ENCODE measurements at places on chromosomes 12 and 14.

DNA sequence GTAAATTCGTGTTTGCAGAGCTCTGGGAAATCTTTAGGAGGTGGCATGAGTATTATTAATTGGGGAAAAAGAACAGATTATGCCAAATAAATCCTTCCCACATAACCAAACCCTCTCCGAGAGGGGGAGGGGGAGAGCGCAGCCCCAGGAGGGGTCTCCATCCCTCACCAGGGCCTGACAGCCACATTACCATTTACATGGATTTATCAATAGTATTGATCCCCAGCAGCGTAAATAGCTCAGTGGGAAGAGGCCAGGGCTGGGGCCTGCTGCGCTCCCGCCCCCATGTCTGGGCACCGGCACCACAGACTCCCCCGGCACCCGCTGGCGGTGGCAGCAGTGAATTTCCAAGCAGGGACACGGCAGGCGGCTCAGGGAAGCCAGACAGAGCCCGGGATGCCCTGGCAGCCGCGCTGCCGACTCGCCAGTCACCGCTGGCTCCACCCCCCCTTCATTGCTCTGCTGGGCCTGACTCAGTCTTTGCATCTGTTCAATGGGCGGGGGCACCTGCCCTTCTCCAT is 2.4 kb downstream of the NCOR2 start:
- DNase-seq: no peak

DNA sequence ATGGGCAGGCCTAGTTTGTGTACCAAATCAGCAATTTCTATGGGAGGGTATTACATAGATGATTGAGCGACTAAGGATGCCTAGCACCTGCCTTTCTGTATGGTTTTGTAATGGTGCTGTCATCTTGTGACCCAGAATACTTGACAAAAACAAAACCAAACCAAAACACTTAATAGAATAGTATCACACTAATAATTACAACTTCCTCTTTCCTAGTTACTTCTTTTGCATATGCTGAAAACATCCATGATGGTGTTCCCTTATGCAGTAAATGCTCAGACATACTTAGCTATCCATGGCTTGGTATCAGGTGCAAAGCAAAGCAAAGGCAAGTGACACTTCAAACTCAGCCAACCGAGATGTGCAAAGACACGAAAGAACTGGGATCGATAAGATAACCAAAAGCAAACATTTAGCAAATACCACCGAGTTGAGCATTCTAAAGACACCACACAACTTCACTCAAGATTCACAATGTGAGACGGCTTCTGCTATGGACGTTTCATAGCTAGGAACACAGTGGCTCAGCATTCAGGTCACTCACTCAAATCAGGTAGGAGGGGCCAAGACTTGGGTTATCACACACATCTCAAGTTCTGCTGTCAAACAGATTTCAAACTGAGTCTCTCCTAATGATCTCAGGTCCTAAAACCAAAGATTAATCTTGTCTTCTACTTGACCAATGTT is 24.3 kb downstream of the PPP1CC start:
- no peak for DNase-seq

- no peak for DNase-seq
These were observed 257.8 kb upstream of the BTG1 start for GRCh38 chr12:92403210-92404175.

GRCh38 chr14:99026471-99026870 is 245.5 kb downstream of the BCL11B start:
- no peak for DNase-seq

GRCh38 chr12:68610370-68611093 is at the start of gene RAP1B:
Gene RAP1B, plus strand, starts transcription at chr12:68610899. Its CDS starts 37,826 bp downstream, at chr12:68648725.
- peak; percentile 84 for DNase-seq

GRCh38 chr14:97920201-97920600 is 1123.0 kb downstream of the VRK1 start:
- no peak for DNase-seq

DNA sequence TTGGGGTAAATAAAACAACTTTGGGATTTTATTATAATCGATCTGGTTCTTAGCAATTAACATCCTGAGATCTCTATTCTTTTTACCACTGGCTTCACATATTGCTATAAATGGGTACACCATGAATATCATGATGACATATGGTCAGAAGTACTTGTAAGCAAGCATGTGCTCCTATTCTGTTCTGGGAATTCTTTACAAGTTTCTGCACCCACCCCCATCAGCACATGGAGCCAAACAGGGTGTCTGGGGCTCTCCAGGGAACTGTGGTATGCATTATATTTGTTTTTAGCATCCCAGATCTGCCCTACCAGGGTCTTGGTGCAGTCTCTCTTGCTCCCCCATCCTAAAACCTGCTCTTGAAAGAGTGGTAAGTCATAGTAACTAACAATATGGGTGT is 31.3 kb downstream of the DMAC2L start:
- no peak for DNase-seq

DNA sequence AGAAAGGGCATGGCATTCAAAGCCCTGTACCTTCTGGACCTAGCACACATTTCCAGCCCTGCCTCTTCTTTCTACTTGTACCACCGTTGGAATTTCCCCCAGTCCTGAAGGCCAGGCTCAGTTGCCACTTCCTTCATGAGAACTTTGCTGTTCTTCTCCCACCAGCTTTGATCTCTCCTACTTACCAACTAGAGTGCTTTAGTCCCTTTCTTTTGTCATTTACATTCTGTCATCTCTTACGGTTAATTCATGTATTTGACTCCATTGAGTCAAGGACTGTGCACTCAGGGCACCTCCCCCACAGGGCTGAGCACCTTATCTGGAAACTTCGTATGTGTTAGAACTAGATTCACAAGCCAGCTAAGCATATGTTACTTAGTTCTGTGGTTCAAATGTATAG is 26.3 kb downstream of the BICDL1 start:
- no peak for DNase-seq

DNA sequence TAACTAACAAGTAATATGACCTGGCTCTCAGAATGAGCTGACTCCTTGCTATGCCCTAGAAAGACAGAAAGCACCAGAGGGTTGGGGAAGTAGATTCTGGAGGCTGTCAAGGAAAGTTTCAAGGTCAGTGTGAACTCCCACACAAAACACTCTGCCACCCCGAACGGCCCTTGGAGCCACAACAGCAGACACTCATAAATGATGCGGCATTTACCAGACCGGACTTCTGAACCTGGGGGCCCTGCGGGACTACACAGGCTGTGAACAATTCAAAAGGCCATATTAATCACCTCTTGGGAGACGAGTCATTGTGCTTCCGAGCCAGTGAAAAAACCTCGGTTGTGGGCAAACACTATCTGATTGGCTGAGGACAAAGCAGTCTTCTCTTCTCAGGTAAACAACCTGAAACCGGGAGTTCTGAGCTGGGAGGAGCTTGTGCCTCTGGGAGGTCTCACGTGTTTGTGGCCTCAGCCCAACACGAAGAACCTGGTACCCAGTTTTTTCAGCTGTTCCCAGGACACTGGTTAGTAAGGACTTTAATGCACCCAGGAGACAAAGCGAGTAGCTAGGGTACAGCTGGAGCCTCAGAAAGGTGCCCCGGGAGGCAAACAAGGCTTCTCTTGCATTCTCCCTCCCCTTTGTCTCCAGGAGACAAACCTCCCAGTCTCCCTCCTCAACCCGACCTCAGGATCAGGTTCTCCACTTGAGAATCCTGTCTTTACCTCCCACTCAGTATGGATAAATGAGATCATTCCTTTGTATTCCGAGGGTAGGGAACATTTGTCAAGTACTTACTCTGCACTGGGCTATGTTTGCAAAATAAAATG is 35.3 kb downstream of the VWF start:
- no peak for DNase-seq

DNA sequence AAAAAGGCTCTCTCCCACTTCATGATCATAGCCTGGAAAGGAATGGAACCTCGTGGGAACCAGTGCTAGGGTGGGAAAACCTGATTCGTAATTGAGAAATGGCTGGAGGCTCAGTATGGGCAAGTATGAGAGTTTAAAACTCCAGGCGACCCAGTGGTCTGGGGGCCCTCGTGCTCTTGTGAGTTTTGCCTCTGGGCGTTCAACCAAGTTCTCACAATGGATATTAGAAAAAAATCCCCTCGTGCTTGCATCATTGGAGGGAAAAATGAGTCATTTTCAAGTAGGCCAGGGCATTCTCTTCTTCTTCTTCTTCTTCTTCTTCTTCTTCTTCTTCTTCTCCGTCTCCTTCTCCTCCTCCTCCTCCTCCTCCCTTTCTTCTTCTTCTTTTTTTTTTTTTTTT is 39.0 kb downstream of the GPR68 start:
- no peak for DNase-seq

- DNase-seq: no peak
These were observed 72.4 kb downstream of the IQSEC3 start for GRCh38 chr12:138898-139534.

- no peak for DNase-seq
These were observed 30.6 kb upstream of the NFKBIA start for GRCh38 chr14:35435177-35435576.

DNA sequence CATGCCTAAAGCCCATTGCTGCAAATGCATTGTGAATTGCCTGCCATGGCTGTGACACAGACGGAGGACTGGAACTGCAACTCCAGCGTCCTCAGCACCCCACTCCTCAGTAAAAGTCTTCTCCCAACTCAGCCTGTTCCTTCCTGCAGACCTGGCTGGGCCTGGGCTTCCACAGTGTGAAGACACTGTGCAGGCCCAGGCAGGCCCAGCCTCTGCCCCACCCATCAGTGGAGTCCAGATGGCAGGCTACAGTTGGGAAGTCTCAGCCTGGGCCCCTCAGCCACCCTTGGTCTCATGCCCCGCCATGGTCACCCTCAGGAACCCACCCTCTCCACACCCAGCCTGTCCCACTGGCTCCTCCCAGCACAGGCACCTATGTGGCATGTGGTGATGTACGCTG is 22.0 kb downstream of the VSX2 start:
- DNase-seq: no peak

DNA sequence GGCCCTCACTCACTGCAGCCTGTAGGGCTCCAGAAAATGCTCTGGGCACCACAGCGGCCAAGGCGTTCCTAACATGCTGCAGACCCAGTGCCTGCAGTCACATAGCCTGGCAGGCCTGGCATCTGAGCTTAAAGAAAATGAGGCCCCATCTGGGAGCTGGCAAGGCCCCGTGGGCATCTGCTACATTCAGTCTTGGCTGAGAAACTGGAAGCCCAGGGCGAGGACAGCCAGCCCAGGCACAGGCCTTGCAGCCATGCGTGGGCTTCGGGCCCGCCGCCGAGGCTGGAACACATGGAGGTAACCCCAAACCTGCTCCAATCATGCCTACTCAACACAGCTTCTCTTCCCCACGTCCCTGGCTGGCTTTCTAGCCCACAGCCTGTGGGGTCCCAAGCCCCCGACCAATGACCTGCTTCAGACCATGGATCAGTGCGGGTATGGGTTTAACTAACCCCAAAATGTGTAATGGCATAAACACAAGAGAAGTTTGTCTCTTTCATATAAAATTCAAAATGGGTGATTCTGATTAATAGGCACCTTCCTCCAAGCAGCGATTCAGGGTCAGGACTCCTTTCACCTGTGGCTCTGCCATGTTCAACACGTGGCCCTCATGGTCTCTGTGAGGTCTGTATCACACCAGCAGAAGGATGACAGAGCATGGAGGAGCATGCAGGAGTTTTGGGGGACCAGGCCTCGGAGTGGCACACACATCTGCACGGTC is 6.4 kb downstream of the NGB start:
- DNase-seq: no peak

DNA sequence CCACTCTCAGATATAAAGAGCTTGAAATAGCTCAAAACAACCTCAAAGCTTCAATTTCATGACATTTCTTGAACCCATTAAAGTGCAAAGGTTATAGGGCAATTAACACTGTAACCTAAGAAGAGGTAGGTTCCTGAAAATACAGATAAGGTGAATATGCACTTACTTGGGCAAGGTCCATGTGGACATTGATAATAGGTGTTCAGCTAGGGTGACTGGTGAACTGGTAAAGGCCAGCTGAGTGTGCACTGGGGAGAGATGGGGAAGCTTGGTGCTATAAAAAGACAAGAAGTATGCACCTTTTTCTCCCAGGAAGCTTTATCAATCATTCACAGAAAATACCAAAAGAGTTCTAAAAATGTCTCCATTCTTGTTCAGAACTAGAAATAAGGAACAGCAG is 418.6 kb downstream of the SLC16A7 start:
- DNase-seq: no peak

DNA sequence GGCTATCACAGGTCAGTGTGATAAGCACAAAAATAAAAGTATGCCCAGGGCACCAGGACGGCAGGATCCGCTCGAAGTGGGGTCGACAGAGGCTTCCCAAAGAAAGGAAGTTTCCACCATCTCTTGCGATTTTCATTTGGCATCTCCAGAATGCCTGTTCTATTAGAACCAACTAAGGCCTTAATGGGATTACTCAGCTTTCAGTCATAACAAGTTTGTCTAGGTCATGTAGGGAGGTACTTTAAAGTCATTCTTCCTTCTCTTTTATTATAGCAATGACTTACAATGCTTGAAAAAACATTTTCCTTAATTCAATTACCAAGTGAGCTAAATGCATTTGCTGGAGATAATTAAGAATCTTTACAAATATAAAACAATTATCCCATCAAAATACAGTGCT is 83.6 kb upstream of the DIO3 start:
- DNase-seq: no peak

DNA sequence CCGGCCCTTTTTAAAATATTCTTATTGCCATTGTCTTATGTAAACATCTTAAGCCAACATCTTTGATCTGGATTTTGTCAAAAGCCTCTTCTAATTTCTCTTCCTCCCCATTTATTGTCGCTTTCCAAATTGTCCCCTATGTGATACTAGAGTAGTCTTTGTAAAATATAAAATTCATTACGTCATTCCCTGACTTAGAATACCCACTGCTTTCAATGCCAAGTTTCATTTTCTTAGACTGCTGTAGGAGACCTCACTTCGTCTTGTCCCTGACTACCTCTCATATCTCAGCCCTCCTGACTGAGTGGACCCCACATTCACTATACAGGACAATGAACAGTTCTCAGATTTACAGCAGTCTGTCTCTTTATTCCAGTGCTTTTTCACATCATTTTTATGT is 633.9 kb upstream of the LMO3 start:
- no peak for DNase-seq

GRCh38 chr14:91332171-91332985 is 85.2 kb downstream of the CCDC88C start:
- no peak for DNase-seq

DNA sequence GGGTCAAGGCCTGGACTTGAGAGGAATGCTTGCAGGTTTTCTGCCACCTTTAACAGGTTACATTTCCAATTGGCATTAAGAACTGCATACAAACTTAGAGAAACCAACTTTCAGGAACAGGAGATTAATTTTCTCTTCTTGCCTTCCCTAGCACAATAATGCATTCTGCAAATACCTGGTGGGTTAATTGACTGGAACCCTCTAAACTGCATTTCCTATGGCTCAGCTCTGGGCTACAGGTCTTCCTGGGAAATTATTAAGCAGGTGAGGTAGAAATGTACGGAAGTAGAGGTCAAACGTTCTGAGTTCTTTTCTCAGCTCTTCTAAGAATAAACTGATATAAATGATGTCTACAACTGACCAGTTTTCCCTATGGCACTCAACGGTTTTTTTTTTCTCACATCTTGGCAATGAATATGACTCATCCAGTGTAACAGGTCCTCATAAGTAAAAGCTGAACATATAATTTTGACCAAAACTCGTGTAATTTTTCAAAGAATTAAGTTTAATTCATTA is 144.9 kb upstream of the PELI2 start:
- no peak for DNase-seq
